ENCODE measurements at places on chromosomes 11 and 22. TPM values are rescaled to one million over a fixed set of nuclear protein-coding genes. Genes with fewer than 3 reads are reported as not detected.

DNA sequence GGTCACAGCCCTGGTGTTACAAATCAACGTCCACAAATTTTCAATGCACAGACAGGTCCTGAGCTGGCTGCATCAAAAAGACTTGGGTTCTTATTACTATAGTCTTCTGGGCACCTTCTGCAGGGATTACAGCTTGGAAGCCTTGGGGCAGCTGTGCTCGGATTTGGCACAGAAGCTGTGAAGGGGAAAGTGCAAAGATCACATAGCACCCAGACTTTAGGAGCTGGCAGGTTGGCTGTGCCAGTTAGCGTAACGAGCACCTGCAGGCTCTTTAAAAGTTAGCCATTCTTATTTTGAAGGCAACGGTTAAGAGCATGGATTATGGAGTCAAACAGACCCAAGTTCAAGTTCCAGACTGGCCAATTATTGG, 100.4 kb downstream of the ARL14EP start:
- no peak for DNase-seq

DNA sequence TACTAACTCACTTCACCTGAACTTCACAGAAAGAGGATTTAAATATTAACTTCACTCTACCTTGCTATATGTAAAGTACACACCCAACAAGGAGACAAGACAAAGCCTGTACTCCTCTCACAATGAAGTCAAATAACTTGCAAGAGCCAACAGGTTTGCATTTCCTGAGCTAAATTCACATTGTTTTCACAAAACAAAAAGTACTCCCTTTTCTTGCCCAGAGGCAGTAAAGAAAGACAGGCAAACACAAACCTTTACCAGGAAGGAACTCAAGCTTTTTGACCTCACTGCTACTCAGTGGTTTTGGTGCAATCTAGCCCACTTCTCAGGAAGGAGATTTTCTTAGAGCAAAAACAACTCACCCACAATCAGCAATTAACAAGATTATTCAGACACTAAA, 15.7 kb downstream of the USP28 start:
- DNase-seq, result no peak

DNA sequence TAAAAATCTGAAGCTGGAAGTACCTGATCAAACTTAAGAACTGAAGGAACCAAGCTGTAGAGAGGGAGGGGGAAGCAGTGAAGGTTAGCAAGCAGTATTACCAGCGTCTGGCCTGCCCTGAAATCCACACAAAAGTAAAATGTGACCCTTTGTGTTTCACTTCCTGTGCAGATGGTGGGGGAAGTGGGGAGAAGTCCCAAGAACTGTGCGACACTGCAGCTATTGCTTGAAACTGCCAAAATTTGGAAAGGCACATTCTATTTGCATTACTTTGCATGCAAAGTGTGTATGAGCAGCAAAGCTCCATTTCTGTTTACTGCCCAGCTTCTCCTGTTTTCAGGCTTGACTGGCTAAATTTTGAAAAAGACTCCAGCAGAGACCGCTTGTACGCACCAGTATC, 72.1 kb upstream of the BMAL1 start:
- DNase-seq, result peak; percentile 21

GRCh38 chr22:43092085-43092484, 2.9 kb upstream of the TTLL1 start:
- DNase-seq, result peak; percentile 8

OR51E2 gene
- 0.72 TPM for total RNA-seq

NPAS4 gene
- total RNA-seq, result under 0.01 TPM

NRXN2 gene
- 0.18 TPM for total RNA-seq
